ENCODE measurements at places on chromosomes 12 and 14. TPM values are rescaled to one million over a fixed set of nuclear protein-coding genes. Genes with fewer than 3 reads are reported as not detected.

Gene SLC7A7
- 7.5 TPM for total RNA-seq

Gene WASHC4
- total RNA-seq = 22.8 TPM

Gene CCDC175
- total RNA-seq = not detected

Gene KLRG1
- 5.2 TPM for total RNA-seq

Gene CPNE6
- total RNA-seq = not detected

Gene CNTN1
- total RNA-seq = 0.59 TPM

Gene NPFF
- total RNA-seq = not detected

Gene ACVRL1
- total RNA-seq = 29.1 TPM

Gene WNT5B
- total RNA-seq = 3.6 TPM

Gene NELL2
- total RNA-seq = 0.95 TPM

Gene VDR
- total RNA-seq = 1.6 TPM

Gene ANKRD33
- not detected for total RNA-seq

Gene ACSS3
- 18.5 TPM for total RNA-seq

Gene HSPB8
- total RNA-seq = 572 TPM

Gene OASL
- 0.91 TPM for total RNA-seq

Gene SDSL
- 6.3 TPM for total RNA-seq

Gene CFAP54
- total RNA-seq = 0.14 TPM

Gene SEC23A
- total RNA-seq = 111 TPM

Gene CRADD
- total RNA-seq = 29.1 TPM

Gene ADAM20
- total RNA-seq = 1.0 TPM

Gene GLS2
- total RNA-seq = 0.42 TPM

Gene PAH
- not detected for total RNA-seq

Gene TNFAIP2
- total RNA-seq = 41.5 TPM

Gene SIVA1
- total RNA-seq = 88.5 TPM

Gene ESPL1
- 0.42 TPM for total RNA-seq

Gene MIP
- total RNA-seq = not detected

Gene MMP19
- 21.2 TPM for total RNA-seq

Gene SPIC
- not detected for total RNA-seq

Gene KRT80
- total RNA-seq = not detected

Gene SOAT2
- total RNA-seq = not detected

Gene NOS1
- total RNA-seq = 0.09 TPM

Gene RNASE13
- not detected for total RNA-seq

Gene ART4
- 10.5 TPM for total RNA-seq

Gene HHIPL1
- 3.4 TPM for total RNA-seq

Gene RNASE1
- total RNA-seq = 394 TPM

Gene BICDL1
- total RNA-seq = 2.1 TPM

Gene PROX2
- not detected for total RNA-seq
